ENCODE measurements at places on chromosomes 4 and X. TPM values are rescaled to one million over a fixed set of nuclear protein-coding genes. Genes with fewer than 3 reads are reported as not detected.

CTAG1B gene
- total RNA-seq = not detected

TCP11X2 gene
- not detected for total RNA-seq

AMTN gene
- not detected for total RNA-seq

TEC gene
- 6.9 TPM for total RNA-seq

MECP2 gene
- 96.3 TPM for total RNA-seq

IGSF1 gene
- not detected for total RNA-seq

BTC gene
- total RNA-seq = not detected

HPGD gene
- 10.9 TPM for total RNA-seq

RGN gene
- 5.8 TPM for total RNA-seq

RAB28 gene
- total RNA-seq = 23.4 TPM

RNF175 gene
- total RNA-seq = 0.46 TPM

TXK gene
- total RNA-seq = 36.2 TPM

PDCL2 gene
- not detected for total RNA-seq

SERPINA7 gene
- not detected for total RNA-seq

MAGEA12 gene
- total RNA-seq = not detected

RAB41 gene
- not detected for total RNA-seq

DNA sequence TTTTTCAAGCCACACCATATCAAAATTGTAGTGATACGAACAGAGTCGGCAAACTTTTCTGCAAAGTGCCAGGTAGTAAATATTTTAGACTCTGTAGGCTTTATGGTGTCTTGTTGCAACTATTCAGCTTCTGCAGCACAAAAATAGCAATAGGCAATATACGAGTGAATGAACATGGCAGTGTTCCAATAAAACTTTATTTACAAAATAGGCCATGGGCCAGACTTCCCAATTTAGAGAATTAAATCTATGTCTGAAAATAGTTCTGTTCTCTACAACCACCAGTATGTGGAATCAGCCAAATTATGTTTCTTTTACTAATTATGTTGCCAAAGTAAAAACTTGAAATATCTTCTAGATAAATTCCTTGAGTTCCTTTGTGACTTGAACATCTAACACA, 56.5 kb downstream of the NCAPG start:
- DNase-seq = no peak

GRCh38 chr4:82171531-82172155, 202.1 kb downstream of the HNRNPD start:
- no peak for DNase-seq

DNA sequence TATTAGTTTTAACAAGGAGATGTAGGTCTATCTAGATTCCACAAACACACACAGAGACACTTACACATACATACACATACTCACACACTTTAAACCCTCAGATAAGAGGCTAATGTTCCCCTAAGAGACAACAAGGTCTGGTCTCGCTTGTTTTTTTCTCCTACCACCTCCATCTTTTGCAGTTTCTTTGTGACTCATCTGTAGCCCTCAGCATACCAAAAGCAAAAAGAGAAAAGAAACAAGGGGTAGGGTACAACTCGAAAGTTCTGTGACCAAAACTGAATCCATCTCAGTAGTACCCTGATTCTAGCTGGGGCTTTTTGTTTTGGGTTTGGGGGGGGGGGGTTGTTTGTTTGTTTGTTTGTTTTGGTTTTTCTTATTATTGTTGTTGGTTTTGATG, 12.2 kb upstream of the EXOSC9 start:
- no peak for DNase-seq

- DNase-seq = no peak
Measured at GRCh38 chr4:48138936-48139335, 4.9 kb upstream of the TXK start.

GRCh38 chrX:14616836-14617235, 87.5 kb downstream of the GLRA2 start:
- no peak for DNase-seq

DNA sequence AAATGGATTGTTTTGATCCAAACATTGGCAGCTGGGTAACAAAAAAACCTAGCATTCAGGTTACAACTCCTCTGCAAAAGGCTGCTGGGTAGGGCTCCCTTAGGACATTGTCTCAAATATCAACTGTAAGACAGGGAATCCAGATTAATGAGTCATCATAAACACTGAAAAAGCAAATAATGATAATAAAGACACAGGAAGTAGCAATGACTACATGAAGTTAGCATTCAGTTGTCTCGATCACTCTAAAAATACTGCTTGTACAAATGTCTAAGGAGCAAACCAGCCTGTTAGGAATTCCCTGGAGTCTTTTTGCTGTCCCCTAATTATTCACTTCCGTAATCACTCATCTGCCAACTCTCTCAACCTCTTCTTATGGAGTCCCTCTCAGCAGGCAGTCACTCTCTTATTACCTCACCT, 259.2 kb downstream of the GPC3 start:
- no peak for DNase-seq

- no peak for DNase-seq
Measured at GRCh38 chr4:23938796-23939195, 48.9 kb upstream of the PPARGC1A start.

GRCh38 chrX:149036086-149036485, 469.0 kb downstream of the IDS start:
- no peak for DNase-seq

- DNase-seq = no peak
Measured at GRCh38 chr4:184649971-184650855, 675 bp downstream of the PRIMPOL start.

DNA sequence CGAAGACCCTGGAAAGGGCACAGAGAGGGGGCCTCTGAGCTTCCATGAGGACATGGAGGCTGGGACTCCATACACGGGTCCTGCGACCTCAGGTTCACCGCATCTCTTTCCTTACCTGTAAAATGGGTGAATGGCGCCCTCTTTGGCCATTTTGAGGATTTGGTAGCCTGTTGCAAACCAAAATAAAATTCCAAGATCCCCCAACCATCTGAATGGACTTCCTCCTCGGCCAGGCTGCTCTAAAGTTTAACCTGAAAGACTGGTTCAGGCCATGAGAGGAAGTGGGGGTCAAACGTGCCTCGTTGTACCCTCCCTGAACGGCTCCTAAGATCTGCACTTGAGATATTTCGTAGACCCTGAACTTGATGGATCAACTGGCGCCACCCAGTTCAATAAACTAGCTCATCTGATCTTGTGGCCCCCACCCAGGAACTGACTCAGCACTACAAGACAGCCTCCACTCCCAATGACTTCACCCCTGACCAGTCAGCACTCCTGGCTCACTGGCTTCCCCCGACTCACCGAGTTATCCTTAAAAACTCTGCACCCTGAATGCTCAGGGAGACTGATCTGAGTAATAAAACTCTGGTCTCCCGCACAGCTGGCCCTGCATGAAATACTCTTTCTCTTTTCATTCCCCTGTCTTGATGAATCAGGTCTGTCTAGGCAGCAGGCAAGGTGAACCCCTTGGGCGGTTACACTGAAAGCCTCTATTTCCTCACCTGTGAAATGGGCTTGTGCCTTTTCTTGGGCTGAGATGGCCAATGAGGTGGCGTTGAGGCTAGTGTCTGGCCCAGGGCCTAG, 32.9 kb upstream of the GPR78 start:
- peak; percentile 37 for DNase-seq

DNA sequence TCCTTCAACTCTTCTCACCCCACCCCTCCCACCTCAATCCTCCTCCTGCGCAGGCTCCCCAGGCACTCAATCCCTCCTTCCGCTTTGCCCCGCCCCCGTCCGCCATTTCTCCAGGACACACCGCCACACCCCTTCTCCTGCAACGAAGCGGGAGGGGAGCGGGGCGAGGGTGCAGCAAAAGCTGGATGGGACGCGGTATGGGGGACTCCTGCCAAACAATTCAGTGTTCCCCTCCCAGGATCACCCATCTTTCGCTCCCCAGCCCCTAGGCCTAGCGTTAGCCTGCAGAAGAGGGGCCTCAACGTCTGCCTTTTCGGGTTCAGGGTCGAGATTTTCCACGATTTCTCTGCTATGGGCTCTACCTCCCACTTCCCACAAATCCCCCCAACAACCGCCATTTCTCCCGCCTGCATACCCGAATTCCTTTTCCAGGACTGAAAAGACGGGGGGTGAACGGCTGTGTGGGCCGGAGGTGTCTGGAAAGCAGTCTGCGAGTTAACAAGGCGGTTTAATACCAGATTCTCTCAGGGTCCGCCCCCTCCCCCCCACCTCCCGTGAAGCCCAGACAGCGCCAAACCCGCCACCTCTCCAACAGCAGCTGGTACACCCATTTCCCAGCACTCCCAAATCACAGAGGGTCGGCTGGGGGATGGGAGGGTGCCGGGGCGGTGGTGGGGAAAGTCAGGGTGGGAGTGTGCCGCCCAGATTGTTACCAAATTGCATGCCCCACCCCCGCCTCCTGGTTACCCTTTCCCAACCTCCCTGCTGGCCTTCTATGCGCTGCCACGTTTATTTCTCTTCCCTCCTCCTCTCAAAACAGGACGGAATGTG, 774 bp downstream of the ARMCX2 start:
- peak; percentile 84 for DNase-seq

DNA sequence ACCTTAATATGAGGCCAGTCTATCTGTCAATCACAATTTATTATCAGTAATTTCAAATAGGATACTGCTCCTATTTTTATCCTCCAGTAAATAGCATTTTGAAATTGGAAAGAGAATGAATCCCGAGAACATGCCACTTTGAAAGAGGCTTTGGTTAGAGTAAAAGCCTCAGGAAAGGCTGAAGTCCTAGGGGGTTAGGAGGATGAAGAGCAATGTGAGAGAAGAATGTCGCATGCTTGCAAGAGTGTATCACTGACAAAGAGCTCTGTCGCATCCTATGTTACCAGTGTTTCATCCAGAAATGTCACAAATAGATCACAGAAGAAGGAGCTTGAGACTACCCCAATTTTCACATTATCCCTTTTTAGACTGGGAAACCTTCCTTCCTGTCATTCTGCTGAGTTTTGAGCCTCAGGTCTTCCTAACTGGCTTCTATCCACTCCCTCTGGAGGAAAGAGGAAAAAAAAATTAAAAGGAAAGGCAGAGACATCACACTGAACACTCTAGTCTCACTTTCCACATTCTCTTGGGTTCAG, 39.8 kb downstream of the GPM6A start:
- DNase-seq = no peak

DNA sequence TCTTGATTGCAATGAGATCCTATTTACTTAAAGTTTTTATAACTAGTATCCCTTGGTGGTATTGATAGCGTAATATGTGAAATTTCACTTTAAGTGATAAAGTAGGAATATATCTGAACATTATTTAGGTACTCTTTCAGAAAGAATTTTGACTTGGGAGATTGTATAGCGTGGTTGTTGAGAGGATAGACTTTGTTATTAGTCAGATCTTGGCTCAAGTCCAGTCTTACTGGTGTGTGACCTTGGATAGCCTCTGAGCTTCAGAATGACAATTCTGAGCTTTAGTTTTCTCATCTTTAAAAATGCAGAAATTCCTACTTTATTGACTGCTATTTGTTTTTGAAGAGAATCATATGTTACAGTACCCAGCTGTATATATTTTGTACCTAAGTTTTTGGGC, 32.6 kb downstream of the DCK start:
- DNase-seq = no peak

GRCh38 chr4:139669335-139669734, 3.7 kb downstream of the MGST2 start:
- no peak for DNase-seq

- no peak for DNase-seq
Measured at GRCh38 chr4:10107111-10108091, 9.2 kb downstream of the WDR1 start.

GRCh38 chr4:124903995-124904722, 191.6 kb upstream of the ANKRD50 start:
- DNase-seq = no peak

GRCh38 chrX:118016422-118016821, 100.2 kb downstream of the KLHL13 start:
- no peak for DNase-seq

DNA sequence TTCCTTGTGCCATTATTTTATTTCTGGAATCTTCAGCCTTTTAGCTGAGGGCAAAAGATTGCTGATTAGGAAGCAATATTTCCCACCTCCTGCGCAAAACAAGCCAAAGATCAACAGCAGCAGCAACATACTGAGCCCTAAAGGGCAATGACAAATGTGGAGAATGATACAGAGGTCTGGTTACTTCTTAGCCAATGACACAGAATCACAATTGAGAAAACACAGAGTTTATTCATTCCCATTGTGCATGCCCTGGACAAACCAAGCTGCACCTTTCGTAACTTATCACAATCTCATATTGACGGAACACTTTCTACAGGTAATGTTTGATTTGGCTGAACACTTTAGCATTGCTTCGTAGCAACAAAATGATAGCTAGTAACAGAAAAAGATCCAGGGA, 13.4 kb downstream of the F9 start:
- DNase-seq = no peak

DNA sequence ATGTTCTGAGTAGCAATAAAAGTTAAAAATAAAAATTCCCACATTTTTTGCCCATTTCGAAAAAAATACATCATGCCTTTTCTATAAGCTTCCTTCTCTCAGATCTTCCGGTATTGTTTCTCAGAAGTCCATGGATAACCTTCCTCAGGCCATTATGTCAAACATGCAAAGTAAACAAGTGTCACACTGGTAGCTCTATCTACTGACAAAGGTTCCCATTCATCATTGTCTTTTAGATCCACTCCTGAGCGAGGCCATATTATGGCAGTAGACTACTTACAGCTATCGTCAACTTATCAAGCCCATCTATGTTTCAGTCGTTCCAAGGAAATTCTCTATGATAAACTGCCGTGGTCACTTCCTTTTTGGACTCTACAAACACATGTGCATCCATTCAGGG, 1068.2 kb downstream of the GLUD2 start:
- DNase-seq = no peak

DNA sequence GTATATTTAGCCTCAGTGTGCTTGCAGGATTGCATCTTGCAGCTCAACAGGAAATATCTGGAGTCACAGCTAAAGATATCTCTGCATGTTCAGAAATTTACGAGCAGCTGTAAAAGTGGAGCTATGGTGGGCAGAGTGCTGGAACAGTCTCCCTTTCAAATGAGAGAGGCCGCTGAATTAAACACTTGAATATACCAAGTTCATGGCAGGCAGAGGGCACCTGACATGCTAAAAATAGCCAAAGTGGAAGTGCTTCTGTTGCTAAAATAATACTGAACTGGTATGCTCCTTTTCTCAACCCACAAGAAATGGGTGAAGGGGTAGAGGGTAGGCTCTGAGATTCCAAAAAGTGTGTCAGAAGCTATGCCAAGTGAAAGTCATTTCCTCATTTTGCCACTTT, 98.1 kb downstream of the MGST2 start:
- no peak for DNase-seq

DNA sequence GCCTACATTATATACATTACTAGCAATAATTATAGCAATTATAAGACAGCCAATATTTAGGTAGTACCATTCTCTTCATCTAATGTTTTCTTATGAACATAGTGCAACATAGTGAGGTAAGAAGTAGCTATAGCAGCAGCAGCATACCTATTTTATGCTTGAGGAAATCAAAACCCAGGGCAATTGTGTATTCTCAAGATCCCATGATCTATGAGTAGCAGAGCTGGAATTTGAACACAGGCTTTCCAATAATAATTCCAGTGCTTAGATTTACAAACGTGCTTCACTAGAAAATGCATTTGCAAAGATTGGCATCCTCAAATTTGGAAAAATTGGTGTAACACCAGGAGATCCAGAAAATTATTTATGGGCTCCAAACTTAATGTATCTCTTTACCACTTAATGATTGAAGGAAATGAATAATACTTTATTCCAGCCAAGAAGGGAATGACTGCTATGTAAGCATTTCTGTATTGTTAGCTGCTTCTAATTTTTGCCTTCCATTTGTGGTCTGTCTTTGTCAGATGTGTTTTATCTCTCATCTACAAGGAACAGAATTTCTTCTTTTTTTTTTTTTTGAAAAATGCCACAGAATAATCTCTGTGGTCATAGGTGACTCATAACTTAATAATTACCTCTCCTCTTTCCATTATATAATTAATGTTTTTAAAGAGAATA, 451.1 kb downstream of the ARAP2 start:
- no peak for DNase-seq

GRCh38 chrX:136497556-136498052, at the start of gene HTATSF1:
TSS of gene HTATSF1 (plus strand) at chrX:136497592. CDS start at chrX:136497685, 93 bp downstream.
- DNase-seq = peak; percentile 88

All from spleen (tissue), 13 donors.